ENCODE measurements at places on chromosomes 2 and 18. TPM values are rescaled to one million over a fixed set of nuclear protein-coding genes. Genes with fewer than 3 reads are reported as not detected.

The ITPRIPL1 gene
- 16.3 TPM for total RNA-seq

The TMEM185B gene
- 29.0 TPM for total RNA-seq

The NGEF gene
- 1.9 TPM for total RNA-seq

The C2orf81 gene
- 2.4 TPM for total RNA-seq

The FAM110C gene
- total RNA-seq: 3.6 TPM

The SPC25 gene
- 28.5 TPM for total RNA-seq

The KYNU gene
- not detected for total RNA-seq

The CCL20 gene
- not detected for total RNA-seq

The REG3A gene
- total RNA-seq: not detected

The NBAS gene
- total RNA-seq: 29.7 TPM

GRCh38 chr2:216692636-216693413 is 2.5 kb downstream of the IGFBP5 start:
- DNase-seq: peak; percentile 86

GRCh38 chr2:231469583-231469950 is 5.3 kb upstream of the NCL start:
- no peak for DNase-seq

DNA sequence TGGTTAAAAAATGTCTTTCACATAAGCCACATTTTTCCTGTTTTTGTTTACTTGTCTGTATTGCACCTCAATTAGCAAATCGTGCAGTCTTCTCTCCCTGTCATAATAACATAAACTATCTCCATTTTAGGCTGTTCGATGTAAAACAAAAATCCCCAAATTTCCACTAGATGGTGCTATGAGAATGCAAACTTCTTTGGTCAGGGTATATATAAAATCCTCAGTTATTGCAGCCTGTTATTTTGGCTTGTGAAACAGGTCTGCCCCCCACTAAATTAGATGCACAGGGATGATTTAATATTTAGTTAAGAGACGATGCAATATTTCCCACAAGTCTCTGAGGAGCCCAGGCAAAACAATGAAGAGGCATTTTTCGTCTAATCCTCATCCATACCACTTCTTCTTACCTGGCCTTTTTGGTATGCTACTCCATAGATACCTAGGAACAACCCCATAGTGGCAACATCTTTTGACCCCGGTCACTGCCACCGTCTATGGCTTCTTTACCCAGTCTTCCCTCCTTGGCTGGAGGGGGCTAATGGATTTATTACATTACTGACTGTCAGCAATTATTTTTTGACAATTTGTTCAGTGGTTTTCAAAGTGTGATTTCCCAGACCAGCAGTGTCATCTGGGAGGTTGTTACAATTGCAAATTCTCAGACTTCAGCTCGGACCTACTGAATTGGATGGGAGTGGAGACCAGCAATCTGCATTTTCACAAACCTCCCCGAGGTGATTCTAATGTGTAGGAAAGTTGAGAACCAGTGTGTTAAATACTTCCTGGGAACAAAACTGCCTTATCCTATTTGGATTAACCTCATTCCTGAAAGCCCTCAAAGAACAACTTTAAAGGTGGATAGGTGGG is 117.4 kb upstream of the CWC22 start:
- DNase-seq: peak; percentile 28

DNA sequence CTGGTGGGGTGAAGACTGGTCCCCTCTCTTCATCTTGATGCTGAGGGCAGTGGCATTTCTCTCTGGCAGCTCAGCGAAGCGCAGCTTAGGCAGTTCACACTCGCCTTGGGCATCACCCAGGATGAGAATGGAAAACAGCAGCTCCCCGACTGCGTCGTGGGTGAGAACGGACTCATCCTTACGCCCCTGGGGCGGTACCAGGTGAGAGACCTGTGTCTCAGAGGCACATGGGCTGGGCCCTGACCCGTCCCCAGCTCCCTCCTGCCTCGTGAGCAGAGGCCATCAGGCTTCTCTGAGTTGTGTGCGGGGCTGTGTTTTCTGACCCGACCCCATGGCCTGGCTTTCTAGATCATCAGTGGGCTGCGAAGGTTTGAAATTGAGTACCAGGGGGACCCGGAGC is 8.2 kb upstream of the CCDC74A start:
- no peak for DNase-seq

DNA sequence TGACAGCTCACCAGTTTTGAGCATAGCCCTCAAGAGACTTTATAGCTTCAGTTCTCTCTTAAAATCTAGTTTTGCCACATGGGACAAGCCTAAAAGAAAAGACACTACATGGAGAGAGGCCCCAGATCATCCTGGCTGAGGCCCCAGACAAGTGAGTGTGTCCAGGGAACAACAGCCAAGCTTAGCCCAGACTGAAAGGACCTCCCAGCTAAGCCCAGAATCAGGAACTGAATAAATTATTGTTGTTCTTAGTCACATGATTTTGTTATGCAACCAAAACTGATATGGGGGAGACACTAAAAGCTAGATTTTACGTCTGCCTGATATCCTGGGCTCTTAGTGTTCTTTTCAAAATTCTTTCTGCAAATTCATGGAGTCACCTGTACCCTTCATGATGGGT is 29.3 kb upstream of the LBH start:
- DNase-seq: no peak

- DNase-seq: no peak
Observed at GRCh38 chr2:74349889-74350288, 6.7 kb upstream of the SLC4A5 start.

- DNase-seq: no peak
Observed at GRCh38 chr18:24959051-24959476, 392.9 kb downstream of the ZNF521 start.

DNA sequence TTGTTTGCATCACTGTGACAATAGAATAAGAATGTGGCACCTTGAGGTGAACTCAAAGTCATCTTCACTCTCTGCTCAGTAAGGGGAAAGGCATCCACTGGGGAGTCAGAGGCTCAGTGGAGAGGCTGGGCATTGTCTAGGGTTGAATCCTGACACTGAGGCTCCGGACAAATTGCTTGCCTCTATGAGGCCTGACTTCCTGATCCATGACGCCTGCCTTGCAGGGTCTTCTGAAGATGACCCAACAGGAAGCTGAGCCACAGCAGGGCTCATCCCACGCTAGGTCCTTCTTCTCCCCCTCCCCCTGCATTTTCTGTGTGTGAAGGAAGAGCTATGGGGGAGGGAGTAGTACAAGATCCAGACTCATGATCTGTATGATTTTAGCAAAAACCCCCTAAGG is 265.1 kb downstream of the SH3BP4 start:
- DNase-seq: no peak

- DNase-seq: no peak
Observed at GRCh38 chr18:55795101-55795669, 207.2 kb upstream of the TCF4 start.

DNA sequence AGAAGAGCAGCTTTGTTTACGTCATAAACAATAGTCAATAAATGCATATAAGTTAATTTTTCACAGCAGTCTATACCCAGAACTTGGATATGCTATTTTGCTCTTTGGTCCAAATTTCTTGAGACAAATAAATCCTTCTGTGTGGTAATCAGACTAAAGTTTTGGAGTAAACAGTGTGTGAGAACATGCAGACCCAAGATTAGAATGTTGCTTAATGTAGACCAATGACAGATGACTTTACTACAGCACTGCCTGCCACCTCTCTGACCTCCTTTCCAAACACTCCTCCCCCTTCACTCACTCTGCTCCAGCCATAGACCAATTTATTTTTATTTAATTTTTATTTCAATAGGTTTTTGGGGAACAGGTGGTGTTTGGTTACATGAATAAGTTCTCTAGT is 115.3 kb upstream of the TANK start:
- no peak for DNase-seq

DNA sequence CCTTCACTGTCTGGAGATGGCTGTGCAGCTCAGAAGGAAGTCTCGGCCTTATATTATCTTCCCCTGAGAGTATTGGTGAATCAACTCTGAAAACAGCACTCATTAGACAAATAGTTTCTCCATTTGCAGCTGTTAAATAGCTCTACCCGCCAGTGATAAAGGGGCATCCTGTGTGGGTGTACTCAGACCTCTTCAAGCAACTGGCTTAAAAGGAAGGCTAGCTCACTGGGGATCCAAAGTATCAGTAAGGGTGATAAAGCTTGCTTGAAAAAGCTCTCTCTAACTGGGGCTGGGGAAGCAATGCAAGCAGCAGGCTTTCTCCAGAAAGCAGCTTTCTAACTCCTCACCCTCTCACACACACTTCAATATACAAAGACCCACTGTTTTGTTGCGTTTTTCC is 64.9 kb upstream of the PSMD14 start:
- DNase-seq: no peak

- DNase-seq: no peak
Observed at GRCh38 chr18:37502036-37502435, 63.6 kb downstream of the CELF4 start.

DNA sequence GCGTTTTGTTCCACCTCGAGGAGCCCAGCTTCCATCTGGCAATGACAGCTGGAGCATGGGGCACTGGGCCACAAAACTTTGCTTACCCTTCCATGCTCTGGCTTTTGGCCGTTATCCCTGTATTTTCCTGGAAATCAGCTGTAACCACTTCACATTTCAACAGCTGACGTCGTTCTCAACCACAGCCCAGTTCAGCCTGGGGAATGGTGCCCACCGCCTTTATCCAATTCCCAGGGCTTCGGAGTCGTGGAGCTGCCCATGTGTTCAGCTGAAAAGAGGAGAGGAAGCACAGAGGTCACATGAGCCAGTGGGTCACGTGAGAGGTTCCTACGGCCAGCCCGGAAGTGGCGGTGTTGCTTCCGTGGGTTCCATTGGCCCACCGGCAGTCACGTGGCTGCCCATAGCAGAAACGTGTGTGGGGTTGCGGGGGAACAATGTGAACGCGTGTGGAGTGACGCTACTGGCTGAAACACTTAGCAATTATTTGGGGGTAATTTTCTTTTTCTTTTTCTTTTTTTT is 16.7 kb upstream of the EDAR start:
- DNase-seq: no peak

- DNase-seq: no peak
Observed at GRCh38 chr2:149525323-149525722, 62.3 kb downstream of the MMADHC start.

- no peak for DNase-seq
Observed at GRCh38 chr2:105972246-105972645, 221.9 kb downstream of the UXS1 start.

- DNase-seq: no peak
Observed at GRCh38 chr2:210559182-210559581, 2.8 kb downstream of the CPS1 start.

DNA sequence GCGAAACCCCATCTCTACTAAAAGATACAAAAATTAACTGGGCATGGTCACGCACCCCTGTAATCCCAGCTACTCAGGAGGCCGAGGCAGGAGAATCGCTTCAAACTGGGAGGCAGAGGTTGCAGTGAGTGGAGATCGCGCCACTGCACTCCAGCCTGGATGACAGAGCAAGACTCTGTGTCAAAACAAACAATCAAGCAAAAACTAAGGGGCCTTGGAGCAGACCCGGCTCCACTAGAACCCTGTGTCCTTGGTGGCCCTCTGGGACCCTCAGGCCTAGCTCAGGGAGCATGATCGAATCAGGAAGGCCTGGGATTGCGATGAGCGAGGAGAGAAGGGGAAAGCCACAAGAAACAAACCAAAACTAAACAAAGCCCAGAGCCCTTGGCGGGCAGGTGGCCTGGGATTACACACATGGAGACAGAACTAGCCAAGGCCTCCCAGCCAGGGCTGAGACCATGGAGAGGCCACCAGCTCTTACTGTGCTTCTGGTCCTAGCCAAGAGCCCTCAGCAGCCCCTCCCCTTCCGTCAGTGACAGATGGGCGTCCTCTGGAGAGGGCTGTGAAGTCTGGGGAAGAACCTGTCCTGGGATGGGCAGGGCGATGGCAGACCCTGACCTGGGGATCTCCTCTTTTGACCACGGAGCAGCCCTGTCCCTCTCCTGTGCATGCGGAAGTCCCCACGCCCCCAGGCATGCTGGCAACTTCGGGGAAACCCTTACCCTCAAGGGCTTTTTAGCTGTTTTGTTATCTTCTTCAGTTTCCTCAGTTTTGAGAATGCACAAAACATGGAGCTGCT is 27.4 kb upstream of the CATIP start:
- no peak for DNase-seq

DNA sequence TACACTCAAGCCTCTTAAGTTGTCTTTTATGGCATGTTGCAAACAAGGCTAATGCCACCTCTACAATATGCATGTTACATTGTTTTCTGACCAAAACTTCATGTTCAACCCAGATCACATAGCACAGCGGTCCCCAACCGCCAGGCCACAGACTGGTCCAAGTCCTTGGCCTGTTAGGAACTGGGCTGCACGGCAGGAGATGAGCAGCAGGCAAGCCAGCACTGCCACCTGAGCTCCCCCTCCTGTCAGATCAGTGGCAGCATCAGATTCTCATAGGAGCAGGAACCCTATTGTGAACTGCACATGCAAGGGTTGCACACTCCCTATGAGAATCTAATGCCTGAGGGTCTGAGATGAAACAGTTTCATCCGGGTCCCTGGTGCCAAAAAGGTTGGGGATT is 324.8 kb upstream of the CHAC2 start:
- DNase-seq: peak; percentile 57

- DNase-seq: peak; percentile 40
Observed at GRCh38 chr18:7784171-7784570, 217.1 kb downstream of the PTPRM start.

DNA sequence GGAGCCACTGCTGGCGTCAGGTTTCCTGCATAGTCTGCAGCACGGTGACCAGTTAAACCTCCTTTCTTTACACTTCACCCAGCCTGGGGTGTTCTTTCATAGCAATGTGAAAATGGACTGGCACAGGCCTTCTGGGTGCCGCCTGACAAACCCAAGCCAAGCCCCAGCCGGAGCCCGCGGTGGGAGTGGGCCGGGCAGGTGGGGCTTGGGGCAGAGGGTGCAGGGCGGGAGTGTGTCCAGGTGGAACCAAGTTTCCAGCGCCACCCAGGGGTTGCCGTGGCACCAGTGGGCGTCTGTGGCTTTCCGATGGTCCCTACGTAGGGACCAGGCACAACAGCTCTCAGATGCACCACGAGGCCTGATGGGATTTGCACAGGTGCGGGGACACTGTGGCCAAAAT is 75.8 kb downstream of the RTP5 start:
- DNase-seq: no peak

GRCh38 chr18:58632552-58632951 is 3.7 kb upstream of the ALPK2 start:
- no peak for DNase-seq

- no peak for DNase-seq
Observed at GRCh38 chr2:18980104-18980785, 378.2 kb downstream of the OSR1 start.

- no peak for DNase-seq
Observed at GRCh38 chr18:10055125-10055750, 141.4 kb downstream of the VAPA start.

DNA sequence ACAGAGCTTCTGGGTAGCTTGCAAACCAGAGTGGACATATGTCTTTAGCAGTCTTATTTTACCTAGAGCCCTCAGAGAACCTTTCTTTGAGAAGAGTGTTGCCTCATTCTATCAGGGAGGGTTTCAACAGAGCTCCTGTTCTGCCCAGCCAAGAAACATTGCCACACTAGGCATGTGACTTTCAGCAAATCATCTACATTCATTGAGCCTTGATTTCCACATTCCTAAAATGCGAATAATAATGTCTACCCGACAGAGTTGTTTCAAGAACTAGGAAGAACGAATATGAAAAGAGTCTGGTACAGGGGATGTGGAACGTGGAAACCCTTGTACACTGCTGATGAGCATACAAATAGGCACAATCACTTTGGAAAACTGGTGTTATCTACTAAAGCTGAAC is 7.8 kb upstream of the PRKAG3 start:
- DNase-seq: no peak

- no peak for DNase-seq
Observed at GRCh38 chr2:107700073-107700472, 126.6 kb upstream of the RGPD4 start.

GRCh38 chr2:65974067-65974723 is 460.7 kb upstream of the MEIS1 start:
- DNase-seq: no peak

GRCh38 chr2:205895981-205896655 is 189.9 kb downstream of the INO80D start:
- no peak for DNase-seq

Data from H9 (cell line).